ENCODE measurements at places on chromosomes 1 and 21.
A peak's percentile ranks its signal among the peaks of the same experiment; 100 is the strongest.

DNA sequence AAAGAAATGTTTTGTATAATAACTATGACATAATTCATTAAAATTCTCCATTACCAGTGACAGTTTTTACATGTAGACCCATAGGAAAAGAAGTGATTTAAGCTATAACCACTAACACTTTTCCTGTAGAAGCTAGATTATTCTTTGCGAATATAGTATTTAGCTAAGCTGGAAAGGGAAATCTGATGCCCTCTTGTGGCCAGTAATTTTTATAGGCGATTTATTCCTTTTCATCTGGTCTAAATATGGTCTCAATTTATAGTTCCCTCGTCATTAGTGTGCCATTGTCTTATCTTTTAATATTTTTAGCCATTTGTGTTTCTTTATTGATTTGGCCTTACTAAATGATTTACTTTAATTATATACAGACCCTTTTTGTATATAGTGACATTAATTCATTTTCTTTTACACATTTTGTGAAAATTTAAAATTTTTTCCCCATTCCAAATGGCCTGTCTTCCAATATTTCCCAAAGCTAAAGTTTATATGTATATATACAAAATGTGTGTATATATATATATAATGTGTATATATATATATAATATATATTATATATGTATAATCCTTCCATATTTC is 26.7 kb downstream of the BTG3 start:
- DNase-seq, result no peak

DNA sequence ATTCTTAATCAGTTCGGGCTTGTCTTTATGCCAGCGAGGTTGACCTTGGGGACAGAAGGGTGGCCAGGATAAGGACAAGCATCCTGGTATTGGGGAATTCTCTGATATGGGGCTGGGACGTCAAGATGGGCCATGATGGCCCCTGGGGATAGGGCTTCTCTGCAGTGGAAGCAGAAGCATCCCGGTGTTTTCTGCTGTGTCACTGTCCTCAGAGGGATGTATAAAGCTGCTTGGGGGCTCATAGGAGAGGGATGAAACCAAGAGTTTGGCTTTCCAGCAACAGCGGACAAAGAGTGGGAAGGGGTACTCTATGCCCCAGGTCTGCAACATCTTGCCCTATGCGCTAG is 1.4 kb upstream of the ATP1B1 start:
- no peak for DNase-seq

DNA sequence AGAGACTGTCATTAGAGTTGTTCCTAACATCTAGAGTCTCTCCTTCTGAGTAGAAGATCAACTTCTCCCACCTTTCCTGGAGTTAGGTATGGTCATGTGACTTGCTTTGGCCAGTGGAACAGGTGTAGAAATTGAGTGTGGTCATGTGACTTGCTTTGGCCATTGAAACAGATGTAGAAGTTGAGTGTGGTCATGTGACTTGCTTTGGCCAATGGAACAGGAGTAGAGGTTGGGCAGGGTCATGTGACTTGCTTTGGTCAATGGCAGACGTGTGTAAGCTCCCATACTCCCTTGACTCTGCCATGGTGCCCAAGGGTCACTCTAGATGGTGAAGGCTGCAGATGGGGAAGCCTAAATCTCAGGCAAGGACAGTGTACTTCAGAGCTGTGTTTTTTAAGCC is 306.0 kb downstream of the NPHP4 start:
- no peak for DNase-seq

GRCh38 chr1:28640766-28641165 is 2.1 kb downstream of the TAF12 start:
- DNase-seq, result no peak

- DNase-seq, result peak; percentile 84
Measured at GRCh38 chr1:212608392-212608958, at the start of gene ATF3. Gene ATF3 (plus strand): TSS chr1:212608761. CDS start chr1:212615022, 6,261 bp downstream.

- DNase-seq, result no peak
Measured at GRCh38 chr1:19289244-19289643, 674 bp upstream of the AKR7A3 start.

- DNase-seq, result no peak
Measured at GRCh38 chr1:22582661-22583635, 19.7 kb downstream of the EPHA8 start.

- DNase-seq, result no peak
Measured at GRCh38 chr1:200850554-200850953, 22.2 kb upstream of the GPR25 start.

GRCh38 chr1:155379631-155380090 is 59.0 kb downstream of the RUSC1 start:
- no peak for DNase-seq

DNA sequence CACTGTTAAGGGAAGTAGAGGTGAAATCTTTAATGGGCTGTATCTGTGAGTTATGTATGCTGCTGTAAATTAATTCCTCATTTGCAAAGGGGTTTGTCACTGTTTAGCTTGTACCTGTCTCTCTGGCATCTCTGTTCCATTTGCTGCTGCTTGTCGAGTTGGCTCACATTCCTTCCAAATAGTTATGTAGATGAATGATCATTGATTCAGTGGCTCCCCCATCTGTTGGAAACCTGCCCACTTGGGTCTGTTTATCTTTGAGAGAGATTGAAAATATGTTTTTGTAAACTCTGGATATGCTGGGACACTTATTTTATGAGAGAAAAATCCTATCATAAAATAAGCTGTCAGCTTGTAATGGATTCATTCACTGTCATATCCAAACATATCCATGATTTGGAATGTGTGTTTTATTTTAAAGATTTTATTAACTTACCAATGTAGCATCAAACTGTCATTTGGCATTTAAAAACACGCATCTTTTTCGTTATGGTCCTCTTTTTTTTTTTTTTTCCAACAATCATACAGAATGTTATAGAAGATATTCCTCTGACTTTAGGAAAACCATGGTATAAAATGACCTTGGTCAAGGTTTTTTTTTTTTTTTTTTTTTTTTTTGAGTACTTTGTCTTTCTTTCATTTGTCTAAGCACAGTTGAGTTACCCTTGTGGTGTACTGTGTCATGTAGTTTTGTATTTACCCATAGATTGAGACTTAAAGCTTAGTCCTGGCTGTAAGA is 3.5 kb downstream of the RYR2 start:
- DNase-seq, result no peak

DNA sequence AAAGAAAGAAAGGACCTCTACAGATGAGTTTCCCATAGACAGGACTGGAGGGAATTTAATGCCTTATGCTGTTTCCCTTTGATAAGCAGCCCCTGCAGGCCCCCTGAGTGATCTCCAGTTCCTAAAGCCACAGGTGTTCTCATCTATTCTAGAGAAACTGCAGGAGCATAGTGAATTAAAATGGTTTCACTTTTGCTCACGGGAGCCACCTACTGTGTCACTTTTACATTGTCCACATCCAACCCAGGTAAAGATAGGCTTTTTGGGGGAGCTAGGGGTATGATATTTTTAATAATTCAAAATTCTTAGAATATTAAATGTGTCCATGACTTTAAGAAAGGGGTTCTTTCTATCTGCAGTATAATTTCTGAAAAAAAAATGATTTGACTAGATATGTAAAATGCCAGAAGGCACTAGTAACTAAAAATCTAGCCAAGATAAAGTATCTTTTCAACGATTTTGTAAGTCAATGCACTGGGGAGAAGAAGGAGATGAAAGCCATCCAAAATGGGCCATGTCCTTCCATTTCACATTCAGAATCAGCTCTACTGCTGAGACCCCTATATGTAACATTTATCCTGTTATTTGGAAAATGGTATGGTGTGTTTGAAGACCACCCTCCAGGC is 267.3 kb upstream of the DUSP10 start:
- no peak for DNase-seq

DNA sequence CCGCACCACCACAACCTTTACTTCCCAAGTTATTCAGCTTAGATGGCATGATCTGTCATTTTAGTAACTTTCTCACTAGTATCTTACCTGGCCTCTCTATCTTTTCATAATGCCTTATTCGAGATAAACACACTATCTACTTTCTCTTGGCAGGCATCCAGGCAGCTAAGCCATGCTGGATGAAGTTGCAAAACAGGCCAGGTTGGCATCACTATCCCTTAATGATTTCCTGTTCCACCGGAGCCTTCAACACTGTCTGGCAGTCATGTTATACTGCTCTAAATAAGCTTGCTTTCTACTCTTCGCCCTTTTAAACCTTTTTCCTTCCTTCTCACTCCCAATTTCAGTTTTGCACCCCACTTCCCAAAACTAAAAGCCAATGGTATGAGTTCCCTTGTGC is 12.0 kb upstream of the KCNH1 start:
- DNase-seq, result no peak

- no peak for DNase-seq
Measured at GRCh38 chr1:161227196-161227871, 1.5 kb downstream of the TOMM40L start.

GRCh38 chr1:221620437-221621384 is 121.2 kb downstream of the DUSP10 start:
- no peak for DNase-seq

GRCh38 chr1:36285443-36286101 is 20.6 kb upstream of the SH3D21 start:
- DNase-seq, result no peak

- no peak for DNase-seq
Measured at GRCh38 chr1:208544053-208544452, 299.9 kb upstream of the PLXNA2 start.

DNA sequence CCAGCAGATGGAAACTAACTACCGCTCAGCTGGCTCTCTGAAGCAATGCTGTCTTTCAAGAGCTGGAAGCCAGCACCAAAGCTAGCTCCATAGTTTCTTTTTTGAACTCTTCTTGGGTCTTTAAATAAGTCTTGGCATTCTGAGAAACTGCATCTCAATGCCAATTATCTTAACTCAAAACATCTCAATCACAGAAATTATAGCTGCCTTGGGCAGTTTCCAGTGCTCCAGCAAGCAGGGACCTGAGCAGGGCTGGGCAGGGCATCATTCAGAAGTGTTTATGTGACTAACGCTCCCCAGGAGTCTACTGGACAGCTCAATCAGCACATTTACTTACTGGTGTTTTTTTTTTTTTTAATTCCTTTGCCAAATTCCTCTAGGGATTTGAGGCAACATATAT is 18.3 kb upstream of the PADI4 start:
- no peak for DNase-seq

- no peak for DNase-seq
Measured at GRCh38 chr21:29888437-29888836, 51.4 kb downstream of the GRIK1 start.

GRCh38 chr1:62720946-62721554 is 32.9 kb upstream of the DOCK7 start:
- DNase-seq, result no peak

GRCh38 chr1:210899676-210900075 is 234.3 kb downstream of the KCNH1 start:
- no peak for DNase-seq

GRCh38 chr1:175566247-175566646 is 177.1 kb downstream of the TNR start:
- no peak for DNase-seq

DNA sequence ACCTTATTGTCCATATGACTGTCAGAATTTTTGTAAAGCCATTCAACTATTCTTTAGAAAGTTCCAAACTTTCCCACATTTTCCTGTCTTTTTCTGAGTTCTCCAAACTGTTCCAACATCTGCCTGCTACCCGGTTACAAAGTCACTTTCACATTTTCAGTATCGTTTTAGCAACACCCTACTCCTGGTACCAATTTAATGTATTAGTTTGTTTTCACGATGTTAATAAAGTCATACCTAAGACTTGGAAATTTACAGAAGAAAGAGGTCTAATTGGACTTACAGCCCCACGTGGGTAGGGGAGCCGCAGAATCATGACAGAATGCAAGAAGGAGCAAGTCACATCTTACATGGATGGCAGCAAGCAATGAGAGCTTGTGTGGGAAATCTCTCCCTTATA is 867.8 kb downstream of the AMY1C start:
- no peak for DNase-seq

GRCh38 chr1:76084029-76084627 is 9.6 kb downstream of the ST6GALNAC3 start:
- no peak for DNase-seq

DNA sequence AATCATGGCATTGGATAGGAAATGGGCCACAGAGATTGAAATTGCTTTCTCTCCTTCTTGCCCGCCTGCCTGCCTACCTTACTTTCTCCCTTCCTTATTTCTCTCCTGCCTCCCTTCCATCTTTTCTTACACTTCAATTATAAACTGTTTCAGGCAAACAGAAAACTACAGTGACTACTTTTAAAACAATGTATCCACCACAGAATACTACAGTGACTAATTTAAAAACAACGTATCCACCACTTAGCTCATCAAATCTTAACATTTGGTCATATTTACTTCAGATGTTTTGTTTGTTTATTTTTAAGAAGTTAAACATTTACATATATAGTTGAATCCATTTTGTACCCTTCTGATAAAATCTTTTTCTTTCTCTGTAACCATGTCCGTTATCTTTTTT is 54.4 kb downstream of the SNRPE start:
- no peak for DNase-seq

- no peak for DNase-seq
Measured at GRCh38 chr1:226085675-226086285, 23.3 kb downstream of the H3-3A start.

DNA sequence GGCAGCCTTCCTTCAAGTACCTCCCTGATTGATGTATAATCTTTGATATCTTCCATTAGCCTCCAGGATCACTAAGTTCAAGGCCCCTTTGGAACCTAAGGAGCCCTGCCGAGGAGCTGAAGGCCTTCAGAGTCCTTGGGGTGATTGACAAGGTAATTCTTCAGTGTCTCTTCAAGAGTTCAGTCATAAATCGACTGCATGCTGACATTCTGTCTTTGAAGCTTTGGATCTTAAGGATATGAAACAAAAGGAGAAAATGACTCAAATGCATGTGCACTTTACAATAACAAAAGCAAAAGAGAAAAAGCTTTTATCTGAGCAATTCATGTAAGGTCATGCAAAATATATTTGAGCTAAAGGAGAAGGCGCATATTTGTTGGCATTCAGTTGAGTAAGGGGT is 125.3 kb downstream of the RPS6KC1 start:
- DNase-seq, result no peak

GRCh38 chr1:34053660-34054059 is 111.4 kb downstream of the CSMD2 start:
- DNase-seq, result no peak

DNA sequence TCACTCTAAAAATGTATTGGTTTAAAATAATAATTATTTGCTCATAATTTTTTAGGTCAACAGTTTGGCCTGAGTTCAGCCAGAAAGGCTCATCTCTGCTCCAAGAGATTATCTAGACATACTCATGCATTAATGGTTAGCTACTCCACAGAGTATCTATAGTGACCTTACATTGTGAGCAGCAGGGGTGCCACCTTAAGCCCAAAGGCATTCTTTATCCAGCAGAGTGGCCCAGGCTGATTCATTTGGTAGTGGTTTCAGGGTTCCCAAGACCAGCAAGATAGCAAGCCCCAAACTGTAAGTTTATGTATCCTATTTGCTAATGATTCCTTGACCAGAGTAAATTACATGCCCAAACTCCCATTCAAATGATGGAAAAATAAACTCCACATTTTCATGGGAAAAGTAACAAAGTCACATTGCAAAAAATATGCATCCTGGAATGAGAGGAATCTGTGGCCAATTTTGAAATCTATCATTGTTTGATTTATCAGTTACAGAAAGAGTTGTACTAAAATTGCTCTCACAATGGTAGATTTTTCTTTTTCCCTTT is 182.6 kb upstream of the KCNK2 start:
- DNase-seq, result no peak

All from cortex of kidney (tissue), 1 donor.